ENCODE measurements at places on chromosomes 11 and 22.
A peak's percentile ranks its signal among the peaks of the same experiment; 100 is the strongest.

GRCh38 chr11:99015634-99016454 lies 4.9 kb upstream of the CNTN5 start:
- no peaks in the 10 kb centered on the region for H3K4me1 ChIP-seq
- H3K27ac ChIP-seq, result no peak overlapping the region
- peaks cover 15% of the 10 kb centered on the region for H3K27me3 ChIP-seq

GRCh38 chr11:17229481-17230152 lies 21.8 kb upstream of the PIK3C2A start:
- H3K27me3 ChIP-seq, result no peaks in the 10 kb centered on the region
- H3K36me3 ChIP-seq, result no peaks in the 10 kb centered on the region
- DNase-seq, result no peak
- H3K4me3 ChIP-seq, result no peak overlapping the region
- no peaks in the 10 kb centered on the region for H3K4me1 ChIP-seq

GRCh38 chr11:83971063-83971462 lies 684.9 kb upstream of the CCDC90B start:
- no peaks in the 10 kb centered on the region for H3K27me3 ChIP-seq
- no peak overlapping the region for H3K4me3 ChIP-seq
- no peak overlapping the region for H3K27ac ChIP-seq
- H3K4me1 ChIP-seq, result no peaks in the 10 kb centered on the region
- H3K36me3 ChIP-seq, result no peaks in the 10 kb centered on the region
- peak; percentile 20 for DNase-seq

DNA sequence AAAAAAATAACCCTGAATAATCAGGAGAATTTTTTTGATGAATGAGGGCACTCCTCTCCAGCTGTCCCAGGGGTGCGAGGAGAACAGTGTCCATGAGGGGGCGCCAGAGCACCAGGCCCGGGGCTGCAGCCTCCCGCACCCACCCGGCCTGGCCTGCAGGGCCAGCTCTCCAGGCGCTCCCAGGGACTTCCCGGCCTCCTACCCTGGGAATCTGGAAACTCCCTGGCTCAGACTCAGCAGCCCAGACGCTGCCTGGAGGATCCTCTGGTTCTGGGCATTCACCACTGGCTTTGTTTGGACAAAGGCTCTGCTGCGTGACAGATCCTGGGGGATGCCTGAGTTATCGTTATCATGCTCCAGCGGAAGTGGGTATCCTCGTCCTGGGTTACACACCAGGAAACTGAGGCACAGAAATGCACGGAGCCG lies 31.0 kb downstream of the MCM5 start:
- H3K4me1 ChIP-seq, result peaks cover 18% of the 10 kb centered on the region
- peaks cover 36% of the 10 kb centered on the region for H3K36me3 ChIP-seq
- no peak overlapping the region for H3K4me3 ChIP-seq
- no peaks in the 10 kb centered on the region for H3K27me3 ChIP-seq

- H3K4me1 ChIP-seq, result 0 out of 2 replicates have a peak, but pooled peaks cover 5% of the 10 kb centered on the region
- no peaks in the 10 kb centered on the region for H3K27me3 ChIP-seq
- H3K36me3 ChIP-seq, result no peaks in the 10 kb centered on the region
- no peak overlapping the region for H3K4me3 ChIP-seq
- no peak overlapping the region for H3K27ac ChIP-seq
- DNase-seq, result no peak
Observed at GRCh38 chr11:48122656-48123055, 94.0 kb upstream of the OR4B1 start.

- DNase-seq, result no peak
- no peak overlapping the region for H3K4me3 ChIP-seq
- H3K27me3 ChIP-seq, result no peaks in the 10 kb centered on the region
- H3K4me1 ChIP-seq, result peaks cover 24% of the 10 kb centered on the region
- no peaks in the 10 kb centered on the region for H3K36me3 ChIP-seq
Observed at GRCh38 chr11:117582433-117582832, 214.6 kb downstream of the DSCAML1 start.

DNA sequence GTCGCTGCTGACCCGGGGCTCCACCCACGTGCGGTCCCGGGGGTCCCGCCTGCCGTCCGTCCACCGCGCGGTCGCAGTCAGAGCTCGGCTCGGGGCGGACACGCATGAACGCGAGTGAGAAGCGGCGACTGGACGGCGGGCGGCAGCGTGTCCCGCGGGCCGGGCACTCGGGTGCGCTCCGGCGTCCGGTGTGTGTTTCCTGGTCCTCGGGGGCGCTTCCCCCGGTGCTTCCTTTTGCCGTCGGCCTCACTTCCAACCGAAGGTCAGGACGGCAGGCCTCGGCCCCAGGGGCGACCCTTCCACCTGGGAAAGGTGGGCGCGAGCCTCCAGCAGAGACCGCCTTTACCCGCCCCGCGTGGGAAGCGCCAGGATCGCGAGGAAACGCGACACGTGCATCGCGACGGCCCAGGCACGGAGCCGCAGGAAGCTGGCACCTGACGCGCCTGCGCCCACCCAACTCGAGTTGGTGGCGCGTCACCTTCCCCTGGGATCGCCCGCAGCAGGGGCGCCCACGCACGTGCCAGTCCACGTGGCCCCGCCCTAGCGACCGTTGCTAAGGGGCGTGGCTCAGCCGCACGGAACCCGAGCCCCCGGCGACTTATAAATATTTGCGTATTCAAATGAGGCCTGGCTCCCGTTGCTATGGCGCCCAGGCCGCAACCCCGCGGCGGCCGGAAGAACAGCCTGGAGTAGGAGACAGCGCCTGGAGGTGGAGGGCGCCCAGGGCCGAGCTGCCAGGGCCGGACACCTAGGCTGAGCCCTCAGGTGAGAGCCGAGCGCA lies at the start of gene LRRC56:
Gene LRRC56 (plus strand): TSS at position 687 of the 781 bp plus-strand sequence. CDS start 3,158 bp downstream, outside the sequence.
- peak; percentile 93 for DNase-seq
- H3K27me3 ChIP-seq, result peaks cover 17% of the 10 kb centered on the region
- no peaks in the 10 kb centered on the region for H3K36me3 ChIP-seq
- peak within 1 kb of the TSS; percentile 73 for H3K4me3 ChIP-seq
- H3K4me1 ChIP-seq, result no peaks in the 10 kb centered on the region

DNA sequence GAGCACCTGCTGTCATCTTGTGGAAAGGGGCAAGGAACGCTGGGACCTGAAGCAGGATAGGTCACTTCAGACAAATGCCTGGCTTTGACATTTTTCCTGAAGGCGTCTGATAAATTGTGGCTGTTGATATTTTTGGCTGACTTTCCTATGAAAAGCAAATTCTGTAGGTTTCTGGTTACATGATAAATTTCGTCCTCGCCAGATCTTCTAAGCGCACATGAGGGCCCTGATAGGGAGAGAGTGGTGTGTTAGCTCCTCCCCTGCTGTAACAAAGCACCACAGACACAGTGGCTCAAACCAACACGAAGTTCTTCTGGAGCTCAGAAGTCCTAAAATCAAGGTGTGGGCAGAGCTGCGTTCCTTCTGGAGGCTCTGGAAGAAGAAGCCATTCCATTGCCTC lies 19.6 kb downstream of the APOL4 start:
- H3K27me3 ChIP-seq, result no peaks in the 10 kb centered on the region
- no peaks in the 10 kb centered on the region for H3K36me3 ChIP-seq
- H3K4me1 ChIP-seq, result no peaks in the 10 kb centered on the region
- no peak overlapping the region for H3K27ac ChIP-seq
